ENCODE measurements at places on chromosomes 7 and 10.

DNA sequence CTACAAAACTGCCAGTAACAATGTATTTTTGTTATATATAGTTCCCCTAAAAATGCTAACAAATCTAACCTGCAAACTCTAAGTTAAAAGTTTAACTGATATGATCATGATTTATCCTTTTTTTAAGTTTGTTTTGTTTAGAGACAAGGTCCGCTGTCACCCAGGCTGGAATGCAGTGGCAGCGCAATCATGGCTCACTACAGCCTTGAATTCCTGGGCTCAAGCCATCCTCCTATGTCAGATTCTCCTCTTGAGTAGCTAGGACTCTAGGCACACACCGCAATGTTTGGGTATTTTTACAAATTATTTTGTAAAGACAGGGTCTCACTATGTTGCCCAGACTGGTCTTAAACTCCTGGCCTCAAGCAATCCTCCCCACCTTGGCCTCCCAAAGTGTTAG is 46.6 kb downstream of the ORC5 start:
- DNase-seq: no peak

GRCh38 chr7:113367041-113367586 is 248.8 kb upstream of the SMIM30 start:
- DNase-seq: no peak

DNA sequence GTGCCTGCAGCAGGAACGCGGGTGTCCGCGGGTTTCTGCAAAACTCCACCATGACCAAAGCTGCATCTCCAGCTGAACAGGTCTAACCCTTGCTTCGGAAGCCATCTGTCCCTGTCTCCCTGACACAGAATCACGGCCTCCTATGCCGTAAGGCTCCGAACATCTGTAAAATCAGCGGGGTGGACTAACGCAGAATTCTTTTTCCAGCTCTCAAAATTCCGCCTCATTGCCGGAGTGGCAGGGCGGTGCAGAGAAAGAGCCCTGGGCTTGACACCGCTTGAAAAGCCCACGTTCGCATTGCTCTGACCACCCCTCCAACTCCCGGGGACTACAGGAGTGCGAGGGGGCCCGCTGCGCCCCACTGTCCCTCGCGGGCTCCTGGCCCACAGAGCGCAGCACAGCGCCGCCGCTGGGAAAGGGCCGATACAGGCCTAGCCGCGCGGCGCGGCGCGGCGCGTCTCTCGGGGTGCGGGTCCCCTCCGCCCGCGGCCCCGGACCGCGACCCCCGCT is 409 bp downstream of the DNMBP start:
- DNase-seq: peak; percentile 42

DNA sequence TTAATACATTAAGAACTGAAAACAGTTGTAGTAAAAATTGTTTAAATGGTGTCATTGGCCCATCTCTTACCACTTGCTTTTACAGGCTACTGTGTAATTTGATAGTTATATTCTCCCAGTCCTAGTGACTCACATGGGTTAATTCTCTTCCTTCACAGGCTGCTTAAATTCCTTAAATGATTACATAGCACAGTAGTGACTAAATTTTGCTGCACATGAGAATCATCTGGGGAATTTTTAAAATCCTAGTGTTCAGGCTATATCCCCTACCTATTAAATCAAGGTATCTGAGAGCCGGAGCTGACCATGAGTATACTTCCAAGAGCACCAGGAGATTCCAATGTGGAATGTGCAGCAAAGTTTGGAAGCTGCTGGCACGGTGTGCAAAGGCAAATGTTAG is 45.3 kb upstream of the ZNF800 start:
- no peak for DNase-seq

GRCh38 chr10:124142006-124142739 is 48.8 kb upstream of the CHST15 start:
- DNase-seq: no peak

- no peak for DNase-seq
These were observed 27.4 kb upstream of the PSMG3 start for GRCh38 chr7:1597066-1597760.

DNA sequence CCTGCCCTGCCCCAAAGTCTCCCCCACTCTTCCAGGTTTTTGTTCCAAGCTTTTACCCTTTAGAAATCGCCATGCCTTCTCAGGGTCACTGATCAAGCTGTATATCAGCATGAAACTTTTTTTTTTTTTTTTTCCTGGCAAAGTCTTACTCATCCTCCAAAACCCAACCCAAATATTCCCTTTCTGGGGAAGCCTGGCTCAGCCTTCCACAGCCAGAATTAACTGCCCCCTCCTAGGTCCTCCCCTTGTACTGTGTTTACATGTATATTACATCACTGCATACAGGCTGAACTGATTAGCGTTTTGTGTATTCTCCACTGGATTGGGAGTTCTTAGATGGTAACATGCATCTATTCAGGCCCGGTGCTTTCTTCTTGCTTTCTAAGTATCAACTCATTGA is 4.6 kb upstream of the NOBOX start:
- DNase-seq: no peak

GRCh38 chr7:155374276-155375252 is 76.9 kb downstream of the INSIG1 start:
- no peak for DNase-seq

DNA sequence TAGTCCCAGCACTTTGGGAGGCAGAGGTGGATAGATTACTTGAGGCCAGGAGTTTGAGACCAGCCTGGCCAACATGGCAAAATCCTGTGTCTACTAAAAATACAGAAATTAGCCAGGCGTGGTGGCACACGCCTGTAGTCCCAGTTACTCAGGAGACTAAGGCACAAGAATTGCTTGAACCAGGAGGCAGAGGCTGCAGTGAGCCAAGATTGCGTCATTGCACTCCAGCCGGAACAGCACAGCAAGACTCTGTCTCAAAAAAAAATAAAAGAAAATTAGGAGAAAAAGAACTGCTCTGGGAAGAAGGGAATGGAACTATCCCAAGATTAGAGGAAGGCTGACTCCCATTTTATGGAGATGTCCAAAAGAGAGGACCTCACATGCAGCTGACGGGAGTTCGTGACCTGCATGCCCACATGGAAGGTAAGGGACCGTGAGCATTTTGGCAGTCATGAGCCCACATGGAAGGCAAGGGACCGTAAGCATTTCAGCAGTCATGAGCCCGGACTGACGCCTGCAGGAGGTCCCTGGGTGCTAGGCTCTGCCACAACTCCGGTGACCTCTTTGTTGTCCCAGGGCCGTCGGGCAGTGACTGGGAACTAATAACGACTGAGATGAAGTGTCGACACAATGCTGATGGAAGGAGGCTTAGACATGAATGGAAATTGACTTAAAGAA is 18.6 kb upstream of the GTPBP4 start:
- no peak for DNase-seq

DNA sequence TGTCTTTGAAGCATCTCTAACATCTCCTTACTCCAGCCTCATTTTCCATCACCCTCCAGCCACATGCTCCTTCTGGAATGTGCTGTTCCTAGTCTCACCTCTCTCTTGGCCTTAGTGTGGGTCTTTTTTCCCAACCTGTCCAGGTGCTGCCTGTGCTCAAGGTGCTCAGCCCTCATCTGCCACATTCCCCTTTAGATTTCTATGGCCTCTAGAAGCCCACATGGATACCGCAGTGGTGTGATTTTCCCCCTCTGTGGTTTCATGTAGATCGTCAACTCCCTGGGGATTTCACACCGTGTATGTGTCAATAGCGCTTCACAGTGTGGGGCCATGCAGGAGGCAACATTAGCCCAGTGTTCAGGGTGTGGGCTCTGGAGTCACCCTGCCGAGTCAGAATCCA is 32.5 kb downstream of the BMPER start:
- DNase-seq: no peak

DNA sequence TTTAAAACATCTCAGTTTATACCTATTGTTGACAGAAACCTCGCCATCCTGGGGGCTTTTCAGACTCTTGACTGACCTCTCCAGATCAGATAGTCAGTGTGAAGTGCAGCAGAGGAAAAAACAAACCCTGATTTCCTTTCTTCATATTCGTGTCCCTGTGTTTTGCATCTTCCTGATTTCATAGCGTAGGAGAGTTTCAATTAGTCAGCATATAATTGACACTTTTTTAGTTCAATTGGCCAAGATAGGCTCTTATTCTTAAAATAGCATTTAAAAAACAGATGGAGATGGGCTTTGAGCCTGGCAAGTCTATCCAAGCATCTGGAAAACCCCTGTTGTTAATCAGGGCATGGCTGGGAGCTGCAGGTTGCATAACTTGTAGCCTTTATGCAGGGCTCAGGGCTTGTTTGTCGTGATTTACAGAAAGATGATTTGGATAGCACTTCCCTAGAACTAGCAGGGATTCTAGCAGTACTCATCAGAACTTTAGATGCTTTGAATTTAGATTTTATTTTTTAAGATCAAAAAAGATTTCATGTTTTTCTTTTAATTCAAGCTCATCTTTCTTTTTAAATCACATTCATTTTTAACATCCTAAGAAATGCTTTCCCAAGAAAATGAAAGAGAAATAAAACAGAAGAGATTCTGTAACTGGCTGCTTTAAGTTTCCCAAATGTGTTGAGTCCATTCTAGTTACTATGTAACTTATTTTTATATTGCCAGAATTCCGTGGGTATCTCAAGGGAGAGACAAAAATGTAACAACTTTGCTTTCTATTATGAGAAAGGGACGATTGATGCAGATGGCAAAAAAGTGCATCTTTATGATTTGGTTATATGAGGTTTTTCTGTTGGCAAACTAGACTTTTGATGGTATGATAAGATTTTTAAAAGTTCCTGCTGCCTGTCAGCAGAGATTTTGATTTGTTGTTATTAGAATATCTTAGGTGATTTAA is 270.8 kb upstream of the FZD8 start:
- no peak for DNase-seq
